IMR-90 (cell line): ENCODE measurements at places on chromosomes 5 and 9. TPM values are rescaled to one million over a fixed set of nuclear protein-coding genes. Genes with fewer than 3 reads are reported as not detected.

- H3K27ac ChIP-seq = no peak overlapping the region
- H3K4me1 ChIP-seq = peaks cover 18% of the 10 kb centered on the region
- DNase-seq = peak; percentile 98
- H3K36me3 ChIP-seq = no peaks in the 10 kb centered on the region
Observed at GRCh38 chr9:121556580-121556979, 56.9 kb upstream of the GGTA1 start.

DNA sequence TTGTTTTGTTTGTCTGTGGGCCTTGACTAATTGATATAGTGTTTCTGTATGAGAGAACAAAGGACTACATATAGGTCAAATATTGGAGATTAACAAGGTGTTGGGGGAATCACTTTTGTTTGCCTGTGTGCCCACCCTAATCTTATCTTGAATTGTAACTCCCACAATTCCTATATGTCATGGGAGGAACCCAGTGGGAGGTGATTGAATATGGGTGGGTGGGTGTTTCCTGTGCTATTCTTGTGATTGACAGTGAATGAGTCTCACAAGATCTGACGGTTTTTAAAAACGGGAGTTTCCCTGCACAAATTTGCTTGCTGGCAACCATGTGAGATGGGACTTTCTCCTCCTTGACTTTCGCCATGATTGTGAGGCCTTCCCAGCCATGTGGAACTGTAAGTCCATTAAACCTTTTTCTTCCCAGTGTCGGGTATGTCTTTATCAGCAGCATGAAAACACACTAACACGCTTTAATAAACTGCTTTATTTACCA, 64.9 kb upstream of the HSPB3 start:
- peaks cover 8% of the 10 kb centered on the region for H3K27me3 ChIP-seq
- DNase-seq = no peak
- no peak overlapping the region for H3K27ac ChIP-seq
- H3K36me3 ChIP-seq = no peaks in the 10 kb centered on the region
- no peaks in the 10 kb centered on the region; the same call in 1 of the 2 replicates for H3K4me1 ChIP-seq
- H3K4me3 ChIP-seq = no peak overlapping the region

- H3K27me3 ChIP-seq = peaks cover 7% of the 10 kb centered on the region
- H3K4me1 ChIP-seq = peaks cover 2% of the 10 kb centered on the region
- H3K36me3 ChIP-seq = no peaks in the 10 kb centered on the region
- no peak overlapping the region for H3K4me3 ChIP-seq
Observed at GRCh38 chr9:124617477-124618141, 110.4 kb upstream of the NR5A1 start.

INSL6 gene
- polyA plus RNA-seq = not detected in 2 replicates

FOXD1 gene
- polyA plus RNA-seq = 23.1 and 28.3 TPM in 2 replicates

PRR16 gene
- 45.2 and 52.9 TPM in 2 replicates for polyA plus RNA-seq
